Activated CD8-positive, alpha-beta T cell treated with anti-CD3 and anti-CD28 coated beads for 36 hours (primary cell): ENCODE measurements at places on chromosomes 5 and 9. TPM values are rescaled to one million over a fixed set of nuclear protein-coding genes. Genes with fewer than 3 reads are reported as not detected.

GRCh38 chr9:80874276-80874675 lies 815.1 kb downstream of the TLE1 start:
- no peak for DNase-seq
- H3K36me3 ChIP-seq, result no peaks in the 10 kb centered on the region
- H3K27me3 ChIP-seq, result no peaks in the 10 kb centered on the region
- no peaks in the 10 kb centered on the region for H3K4me1 ChIP-seq
- H3K4me3 ChIP-seq, result no peak overlapping the region

- H3K36me3 ChIP-seq, result no peaks in the 10 kb centered on the region
- no peak overlapping the region for H3K4me3 ChIP-seq
- H3K27me3 ChIP-seq, result no peaks in the 10 kb centered on the region
- no peaks in the 10 kb centered on the region for H3K4me1 ChIP-seq
Measured at GRCh38 chr9:120612218-120612617, 32.3 kb upstream of the CDK5RAP2 start.

- H3K27me3 ChIP-seq, result peaks cover 17% of the 10 kb centered on the region
- H3K4me1 ChIP-seq, result no peaks in the 10 kb centered on the region
- no peak overlapping the region for H3K27ac ChIP-seq
- no peak overlapping the region for H3K4me3 ChIP-seq
- no peaks in the 10 kb centered on the region for H3K36me3 ChIP-seq
Measured at GRCh38 chr5:136013559-136013958, 15.2 kb upstream of the TGFBI start.

GRCh38 chr9:110114859-110115201 lies 93.1 kb downstream of the C9orf152 start:
- no peaks in the 10 kb centered on the region for H3K27me3 ChIP-seq
- H3K27ac ChIP-seq, result no peak overlapping the region
- no peaks in the 10 kb centered on the region for H3K4me1 ChIP-seq

DNA sequence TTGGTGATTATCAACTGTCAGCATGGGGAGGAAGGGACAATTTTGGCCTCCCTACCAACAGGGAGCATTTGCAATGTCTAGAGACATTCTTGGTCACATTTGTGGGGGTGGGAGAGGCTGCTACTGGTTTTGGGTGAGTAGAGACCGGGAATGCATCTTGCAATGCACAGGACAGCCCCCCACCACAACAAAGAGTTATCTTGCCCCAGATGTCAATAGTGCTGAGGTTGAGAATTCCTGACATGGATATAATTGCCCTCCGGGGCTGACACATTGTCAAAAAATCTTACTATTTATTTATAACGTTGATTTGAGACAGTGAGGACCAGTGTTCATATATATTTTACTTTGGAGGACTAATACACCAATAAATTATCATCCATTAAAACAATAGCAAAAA lies 316.1 kb downstream of the PSAT1 start:
- H3K27me3 ChIP-seq, result no peaks in the 10 kb centered on the region
- no peak overlapping the region for H3K4me3 ChIP-seq
- no peak for DNase-seq
- H3K4me1 ChIP-seq, result no peaks in the 10 kb centered on the region
- no peaks in the 10 kb centered on the region for H3K36me3 ChIP-seq

GRCh38 chr5:72123764-72124376 lies 16.6 kb downstream of the MAP1B start:
- no peak for DNase-seq
- H3K4me1 ChIP-seq, result no peaks in the 10 kb centered on the region
- H3K27ac ChIP-seq, result no peak overlapping the region
- H3K4me3 ChIP-seq, result no peak overlapping the region
- H3K36me3 ChIP-seq, result no peaks in the 10 kb centered on the region

- H3K4me3 ChIP-seq, result no peak overlapping the region
- H3K27ac ChIP-seq, result no peak overlapping the region
- H3K27me3 ChIP-seq, result no peaks in the 10 kb centered on the region
- no peaks in the 10 kb centered on the region for H3K36me3 ChIP-seq
- H3K4me1 ChIP-seq, result no peaks in the 10 kb centered on the region
Measured at GRCh38 chr9:108058135-108058814, 568.7 kb upstream of the KLF4 start.

GRCh38 chr5:73596705-73597328 lies 29.2 kb upstream of the ARHGEF28 start:
- no peaks in the 10 kb centered on the region for H3K4me1 ChIP-seq
- no peak overlapping the region for H3K27ac ChIP-seq
- H3K36me3 ChIP-seq, result no peaks in the 10 kb centered on the region
- no peak overlapping the region for H3K4me3 ChIP-seq

DNA sequence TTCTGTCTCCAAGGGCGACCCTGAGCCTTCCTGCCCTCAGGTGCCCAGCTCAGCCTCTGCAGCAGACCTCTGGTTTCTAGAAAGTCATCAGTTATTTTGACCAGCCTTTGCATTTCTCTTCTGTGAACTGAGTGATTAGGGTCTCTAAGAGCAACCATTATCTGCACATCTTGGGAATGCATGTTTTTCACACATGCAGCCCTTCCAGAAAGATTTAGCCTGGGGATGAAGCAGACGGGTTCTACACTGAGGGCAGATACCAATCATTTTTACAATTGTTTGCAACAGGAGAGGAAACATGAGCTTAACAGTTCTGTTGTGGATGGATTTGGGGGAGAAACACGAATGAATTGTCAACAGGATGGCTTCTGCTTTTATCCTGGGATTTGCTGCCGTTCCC lies 90.1 kb upstream of the PITX1 start:
- peaks cover 2% of the 10 kb centered on the region for H3K27me3 ChIP-seq
- H3K27ac ChIP-seq, result no peak overlapping the region
- DNase-seq, result no peak
- no peaks in the 10 kb centered on the region for H3K36me3 ChIP-seq

DNA sequence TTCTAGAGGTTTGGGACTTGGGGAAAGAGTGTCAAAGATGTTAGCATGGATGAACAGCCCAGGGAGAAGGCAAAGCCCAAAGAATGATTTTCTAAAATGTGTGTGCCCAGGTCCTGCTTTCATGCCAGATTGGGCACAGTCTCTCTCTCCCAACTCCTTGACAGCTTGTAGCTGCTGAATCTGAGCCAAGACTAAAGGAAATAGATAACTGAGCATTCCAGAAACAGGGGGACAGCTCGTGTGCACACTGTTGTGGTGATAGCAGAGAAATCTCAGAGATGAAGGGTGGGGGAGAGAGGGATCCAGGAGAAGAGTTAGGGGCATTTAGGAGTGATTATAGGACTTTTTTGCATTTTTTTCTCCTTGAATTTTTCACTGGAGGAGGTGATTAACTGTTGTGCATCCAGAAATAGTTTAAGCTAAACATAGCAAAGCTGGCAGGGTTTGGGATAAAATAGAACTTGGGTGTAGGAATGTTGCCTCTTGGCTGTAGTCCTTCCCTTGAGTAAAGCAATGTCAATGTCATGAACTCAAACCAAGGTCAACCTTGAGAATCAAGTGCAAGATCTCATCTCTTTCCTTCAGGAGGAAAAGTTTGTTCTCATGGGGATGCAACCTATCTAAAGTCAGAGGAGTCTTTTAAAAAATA lies 245.9 kb downstream of the SH3GL2 start:
- no peak overlapping the region for H3K27ac ChIP-seq
- no peak for DNase-seq
- H3K4me1 ChIP-seq, result peaks cover 3% of the 10 kb centered on the region
- no peaks in the 10 kb centered on the region for H3K36me3 ChIP-seq

DNA sequence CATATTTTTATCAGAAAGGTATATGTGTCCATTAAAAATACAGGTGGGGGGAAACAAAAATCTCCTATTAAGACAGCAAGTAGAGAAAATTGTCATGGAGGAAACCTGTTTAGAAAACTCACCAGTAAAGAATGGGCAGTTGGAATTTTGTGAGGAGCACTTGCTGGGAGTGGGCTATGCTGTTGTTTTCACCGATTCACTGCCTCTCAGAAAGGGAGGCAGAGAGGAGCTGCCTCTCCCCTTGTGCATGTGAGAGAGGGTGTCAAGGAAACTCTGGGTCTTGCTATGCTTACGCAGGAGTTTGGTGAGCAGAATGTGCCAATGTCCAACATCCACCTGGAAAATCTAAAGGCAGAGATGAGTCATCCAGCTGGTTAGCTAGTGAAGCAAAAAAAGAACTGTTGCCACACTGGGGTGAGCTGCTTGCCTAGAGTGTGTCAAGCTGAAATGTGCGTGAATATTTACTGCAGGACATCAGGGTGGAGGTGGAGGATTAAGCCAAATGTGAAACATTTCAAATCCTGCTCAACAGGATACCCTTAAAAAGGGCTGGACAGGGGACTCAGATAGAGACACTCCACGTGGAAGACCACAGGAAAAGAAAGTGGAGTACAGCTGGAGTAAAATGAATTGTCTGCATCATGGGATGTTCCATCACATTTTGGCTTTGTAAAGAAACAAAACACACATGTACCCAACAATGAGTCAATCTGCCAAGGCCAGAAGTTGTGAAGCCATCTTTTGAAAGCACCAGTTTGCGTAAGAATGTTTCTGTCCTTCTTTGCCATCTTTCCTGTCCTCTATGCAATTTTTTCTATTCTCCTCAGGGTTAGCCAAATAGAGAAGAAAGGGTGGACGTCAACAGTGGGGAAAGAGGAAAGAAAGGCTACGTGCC lies 449.7 kb upstream of the MPDZ start:
- no peaks in the 10 kb centered on the region for H3K4me1 ChIP-seq
- no peaks in the 10 kb centered on the region for H3K27me3 ChIP-seq
- DNase-seq, result no peak
- H3K27ac ChIP-seq, result no peak overlapping the region
- no peak overlapping the region for H3K4me3 ChIP-seq

GRCh38 chr5:132668706-132669454 lies 4.9 kb upstream of the IL4 start:
- no peaks in the 10 kb centered on the region for H3K36me3 ChIP-seq
- DNase-seq, result no peak
- no peaks in the 10 kb centered on the region for H3K27me3 ChIP-seq
- no peak overlapping the region for H3K4me3 ChIP-seq
- peaks cover 15% of the 10 kb centered on the region for H3K4me1 ChIP-seq
- H3K27ac ChIP-seq, result no peak overlapping the region

DNA sequence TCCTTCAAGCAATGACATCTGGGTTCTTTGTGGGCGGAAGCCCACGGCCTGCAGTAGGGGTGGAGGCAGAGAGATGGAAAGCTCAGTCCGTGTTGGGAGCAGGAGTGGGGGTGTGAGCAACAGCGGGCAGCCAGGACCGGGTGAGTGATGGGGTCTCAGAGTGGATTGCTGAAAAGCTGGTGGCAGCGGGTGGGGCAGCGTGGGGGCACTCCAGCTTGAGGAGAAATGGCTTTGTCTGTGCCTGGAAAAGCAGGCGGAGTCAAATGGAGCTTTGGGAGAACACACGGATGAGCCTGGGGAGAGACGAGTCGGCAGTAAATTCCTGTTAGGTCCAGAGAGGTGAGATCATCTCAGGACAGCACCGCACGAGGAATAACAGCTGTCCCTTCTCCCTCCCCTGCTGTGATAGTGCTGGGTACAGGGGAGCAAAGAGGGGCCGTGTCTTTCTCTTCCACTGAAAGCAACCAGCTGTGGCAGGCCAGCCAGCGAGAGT lies 42.1 kb downstream of the CACNA1B start:
- no peak for DNase-seq
- no peak overlapping the region for H3K27ac ChIP-seq
- H3K36me3 ChIP-seq, result no peaks in the 10 kb centered on the region
- no peaks in the 10 kb centered on the region for H3K4me1 ChIP-seq
- H3K27me3 ChIP-seq, result peaks cover 5% of the 10 kb centered on the region
- H3K4me3 ChIP-seq, result no peak overlapping the region

DNA sequence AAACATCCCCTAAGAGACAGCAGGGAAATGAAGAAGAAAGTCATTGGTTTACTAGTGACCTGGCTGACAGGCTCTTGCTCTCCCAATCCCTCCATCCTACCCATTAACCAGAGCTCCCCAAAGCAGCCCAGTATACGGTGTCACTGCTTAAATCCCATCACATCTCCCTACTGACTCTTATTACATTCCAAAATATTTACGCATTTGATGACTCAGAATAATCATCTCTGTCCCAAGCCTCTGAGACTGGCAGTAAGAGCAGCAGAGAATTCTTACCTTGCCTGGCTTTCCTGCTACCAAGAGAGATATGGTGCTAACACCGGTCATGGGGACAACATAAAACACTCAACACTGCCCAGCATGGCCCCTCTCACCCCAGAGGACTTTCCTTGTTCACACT lies 20.2 kb upstream of the WHRN start:
- H3K4me3 ChIP-seq, result no peak overlapping the region
- no peaks in the 10 kb centered on the region for H3K36me3 ChIP-seq
- no peaks in the 10 kb centered on the region for H3K4me1 ChIP-seq
- peaks cover 9% of the 10 kb centered on the region for H3K27me3 ChIP-seq

DNA sequence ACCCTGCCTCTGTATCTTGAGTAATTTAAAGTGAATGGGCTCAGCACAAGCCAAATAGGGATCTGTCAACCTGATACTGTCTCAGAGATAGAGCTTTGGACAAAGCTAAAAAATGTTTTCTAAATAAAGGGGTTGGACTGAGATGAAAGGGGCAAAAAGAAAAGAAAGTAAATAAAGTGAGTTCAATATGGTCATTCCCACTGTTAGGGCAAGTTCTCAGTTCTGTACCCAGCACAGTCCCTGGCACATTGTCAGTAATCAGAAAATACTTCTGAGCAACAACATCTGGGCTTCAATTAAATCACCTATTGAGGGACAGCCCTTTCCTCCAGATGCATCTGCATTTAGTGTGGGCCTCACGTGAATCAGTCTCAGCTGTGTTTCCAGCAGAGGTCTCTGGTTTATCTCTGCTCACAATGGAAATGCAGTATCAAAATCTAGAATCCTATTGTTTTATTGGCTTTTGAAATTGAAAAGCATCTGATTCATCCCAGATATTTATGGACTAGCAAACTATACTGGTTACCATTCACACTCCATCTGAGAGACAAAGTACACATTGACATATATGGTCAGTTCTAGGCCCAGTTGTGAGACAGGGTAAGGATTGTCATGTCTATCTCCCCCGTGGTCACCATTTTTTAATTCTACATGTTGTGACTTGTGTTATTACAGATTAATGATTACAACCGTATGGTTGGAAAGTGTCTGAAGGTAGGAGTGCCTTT lies 35.6 kb downstream of the ZNF474 start:
- DNase-seq, result no peak
- H3K27ac ChIP-seq, result no peak overlapping the region
- H3K36me3 ChIP-seq, result no peaks in the 10 kb centered on the region
- no peak overlapping the region for H3K4me3 ChIP-seq
- H3K4me1 ChIP-seq, result no peaks in the 10 kb centered on the region

- H3K27me3 ChIP-seq, result peaks cover 7% of the 10 kb centered on the region
- DNase-seq, result no peak
- H3K4me3 ChIP-seq, result no peak overlapping the region
- no peak overlapping the region for H3K27ac ChIP-seq
Measured at GRCh38 chr5:34826347-34826746, 12.6 kb upstream of the TTC23L start.

DNA sequence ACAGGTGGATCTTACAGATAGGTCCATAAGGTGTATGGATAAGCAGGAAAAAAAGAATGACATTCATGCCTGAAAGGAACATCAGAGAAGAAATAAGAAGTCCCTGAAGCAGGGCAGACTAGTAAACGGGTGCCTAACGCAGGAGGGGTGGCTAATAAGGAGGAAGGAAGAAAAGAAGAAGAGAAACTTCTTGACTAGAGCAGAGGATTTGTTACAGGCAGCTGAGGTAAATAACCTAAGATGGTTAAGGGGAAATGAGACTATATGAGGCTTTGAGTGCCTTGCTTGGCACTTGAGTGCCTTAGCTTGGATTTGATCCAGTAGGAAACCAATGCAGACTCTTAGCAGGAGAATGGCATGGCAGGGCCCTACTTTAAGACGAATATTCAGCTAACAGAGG lies 313.5 kb upstream of the PDE4D start:
- H3K27ac ChIP-seq, result no peak overlapping the region
- no peak for DNase-seq
- H3K27me3 ChIP-seq, result no peaks in the 10 kb centered on the region
- H3K36me3 ChIP-seq, result no peaks in the 10 kb centered on the region

ROPN1L gene
- total RNA-seq, result not detected

TMEM250 gene
- total RNA-seq, result 24.4 TPM

ALDH1B1 gene
- total RNA-seq, result 23.9 TPM

PHF24 gene
- total RNA-seq, result not detected

CNTFR gene
- not detected for total RNA-seq

ACOT12 gene
- not detected for total RNA-seq

EPB41L4B gene
- 0.34 TPM for total RNA-seq
